ENCODE measurements at places on chromosomes 7 and 10.

DNA sequence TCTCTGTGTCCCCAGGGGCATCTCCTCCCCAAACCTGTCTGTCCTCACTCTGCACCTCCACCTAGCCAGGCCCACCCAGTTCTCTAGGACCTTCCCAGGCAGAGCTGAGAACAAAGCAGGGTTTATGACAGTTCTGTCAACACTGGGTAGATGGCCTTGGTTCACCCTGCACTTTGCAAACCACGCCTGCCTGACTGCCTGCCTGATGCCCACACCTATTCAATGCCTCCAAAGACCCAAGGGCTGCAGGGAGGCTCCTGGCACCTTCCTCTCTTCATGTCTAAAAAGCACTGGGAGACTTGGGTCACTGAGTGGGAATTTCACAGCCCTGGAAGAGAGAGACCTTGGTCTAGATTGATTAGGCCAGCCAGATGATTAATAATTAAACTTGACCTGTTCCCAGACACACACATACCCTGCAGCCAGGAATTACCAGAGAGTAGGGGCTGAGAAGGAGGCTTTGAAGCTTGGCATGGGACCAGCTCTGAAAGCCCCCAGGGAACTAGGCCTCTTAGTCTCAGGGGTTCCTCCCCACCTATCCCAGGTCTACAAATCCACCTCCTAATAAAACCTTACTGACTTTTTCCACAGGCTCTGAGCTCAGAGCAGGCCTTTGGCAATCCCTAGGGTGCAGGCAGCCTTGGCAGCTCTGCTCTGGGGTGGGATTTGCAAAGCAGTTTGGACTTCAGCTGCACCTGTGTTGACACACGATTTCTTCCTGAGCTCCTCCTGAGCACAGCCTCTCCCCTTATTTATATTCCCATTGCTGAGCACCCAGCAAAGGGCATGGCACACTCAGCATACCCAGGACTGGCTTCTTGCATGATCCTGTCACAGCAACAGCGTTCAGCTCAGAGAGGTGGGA is 25.7 kb upstream of the PDCD4 start:
- no peak for DNase-seq

GRCh38 chr10:77669892-77670291 is 32.3 kb upstream of the KCNMA1 start:
- no peak for DNase-seq

GRCh38 chr7:41976411-41976810 is 260.6 kb downstream of the GLI3 start:
- no peak for DNase-seq

DNA sequence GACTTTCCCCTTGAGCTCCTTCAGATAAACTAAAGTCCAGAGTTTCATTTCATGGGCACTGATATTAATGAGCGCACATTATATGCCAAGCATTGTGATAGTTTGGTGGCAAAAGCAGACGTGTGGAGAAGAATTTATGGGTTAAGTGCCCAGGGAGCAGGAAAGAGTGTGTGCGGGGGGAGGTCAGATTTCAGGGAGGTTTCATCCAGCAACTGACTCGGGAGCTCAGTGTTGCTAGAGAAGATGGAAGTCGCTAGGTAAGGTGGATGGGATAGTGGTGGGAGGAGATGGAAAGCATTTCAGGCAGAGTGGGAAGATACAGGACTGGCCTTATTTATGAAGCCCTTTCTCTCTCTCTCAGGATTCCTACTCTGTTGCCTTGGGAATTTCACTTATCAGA is 223.0 kb downstream of the SNX10 start:
- no peak for DNase-seq

- peak; percentile 62 for DNase-seq
These were observed 142.6 kb downstream of the SND1 start for GRCh38 chr7:127794551-127794950.

DNA sequence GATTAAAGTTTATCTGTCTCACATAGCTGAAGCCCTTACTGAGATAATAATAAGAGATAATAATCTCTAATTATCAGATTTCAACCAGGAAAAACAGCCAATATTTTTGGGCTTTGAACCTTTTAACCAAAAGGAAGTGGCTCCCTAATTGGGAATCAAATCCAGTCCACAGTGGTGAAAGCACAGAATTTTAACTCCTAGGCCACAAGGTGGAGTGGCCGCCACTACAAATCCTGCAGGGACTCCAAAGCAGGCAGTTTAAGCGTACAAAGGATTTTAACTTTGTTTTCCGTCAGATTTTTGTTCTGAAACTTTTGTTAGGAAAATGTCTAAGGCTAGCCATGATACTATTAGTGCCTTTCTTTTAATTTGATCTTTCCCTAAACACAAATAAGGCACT is 99.6 kb upstream of the CCNY start:
- DNase-seq: peak; percentile 35

GRCh38 chr10:79393221-79393923 is 46.1 kb downstream of the PPIF start:
- no peak for DNase-seq

DNA sequence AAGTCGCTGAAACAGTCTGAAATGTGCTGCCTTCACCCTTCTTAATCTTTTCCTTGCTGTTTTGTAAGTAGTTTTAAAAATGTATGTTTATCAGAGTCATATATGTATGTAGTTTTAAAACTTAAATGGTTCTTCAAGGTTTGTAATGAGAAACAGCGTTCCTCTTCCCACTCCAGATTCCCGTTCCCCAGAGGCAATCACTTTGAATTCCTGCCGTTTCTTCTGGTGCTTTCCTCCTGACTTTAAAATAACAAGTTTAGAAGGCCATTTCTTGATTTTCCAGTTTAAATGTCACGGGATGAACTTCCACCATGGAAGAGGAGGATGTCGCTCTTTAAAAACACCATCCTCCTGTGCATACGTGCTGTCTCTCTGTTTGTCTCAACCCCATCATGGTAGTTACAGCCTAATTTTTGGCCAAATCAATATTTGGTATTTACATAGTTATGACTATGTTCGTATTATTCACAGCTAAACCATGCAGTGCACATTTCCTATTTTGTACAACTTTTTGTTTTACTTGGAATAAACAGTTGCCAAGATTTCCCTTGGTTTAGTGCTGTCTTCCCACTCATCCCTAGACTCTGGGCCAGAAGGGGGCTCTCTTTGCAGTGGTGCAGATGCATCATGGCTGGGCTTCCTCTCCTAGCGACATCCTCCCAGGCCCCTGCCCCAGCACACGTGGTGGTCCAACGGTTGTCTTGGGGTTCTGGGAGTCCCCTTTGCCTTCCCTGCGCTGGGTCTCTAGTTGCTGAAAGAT is 151.4 kb downstream of the PTPN20 start:
- no peak for DNase-seq

DNA sequence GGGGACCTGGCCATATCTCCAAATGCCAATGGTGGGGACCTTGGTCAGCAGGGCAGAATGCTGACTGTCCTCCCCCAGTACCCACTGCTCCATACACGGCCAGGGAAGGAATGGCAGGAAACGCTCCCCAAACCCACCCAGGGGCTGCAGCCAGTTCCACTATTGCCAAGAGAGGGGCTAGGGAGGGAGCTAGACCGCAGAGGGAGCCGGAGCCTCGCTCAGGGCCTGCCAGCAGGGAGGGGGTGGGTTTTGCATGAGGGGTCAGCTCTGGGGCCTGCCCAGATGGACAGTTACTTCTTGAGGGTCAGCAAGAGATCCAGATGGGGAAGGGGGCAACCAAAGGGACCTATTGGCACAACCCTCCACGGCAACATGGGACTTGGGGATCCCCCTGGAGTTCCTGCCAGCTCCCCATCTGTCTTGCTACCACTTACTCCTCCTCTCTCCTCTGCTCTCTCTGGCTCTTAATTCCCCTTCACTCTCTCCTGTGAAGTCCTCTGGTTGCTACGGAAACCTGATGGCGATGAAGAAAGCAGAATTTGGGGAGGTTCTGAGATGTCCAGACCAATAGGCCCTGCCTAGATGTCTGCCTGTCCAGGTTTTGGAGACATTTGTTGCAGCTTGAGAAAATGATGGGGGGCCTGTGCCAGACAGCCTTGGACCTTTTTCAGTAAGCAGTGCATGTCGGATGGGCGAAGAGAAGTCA is 12.6 kb downstream of the FGF8 start:
- DNase-seq: no peak

DNA sequence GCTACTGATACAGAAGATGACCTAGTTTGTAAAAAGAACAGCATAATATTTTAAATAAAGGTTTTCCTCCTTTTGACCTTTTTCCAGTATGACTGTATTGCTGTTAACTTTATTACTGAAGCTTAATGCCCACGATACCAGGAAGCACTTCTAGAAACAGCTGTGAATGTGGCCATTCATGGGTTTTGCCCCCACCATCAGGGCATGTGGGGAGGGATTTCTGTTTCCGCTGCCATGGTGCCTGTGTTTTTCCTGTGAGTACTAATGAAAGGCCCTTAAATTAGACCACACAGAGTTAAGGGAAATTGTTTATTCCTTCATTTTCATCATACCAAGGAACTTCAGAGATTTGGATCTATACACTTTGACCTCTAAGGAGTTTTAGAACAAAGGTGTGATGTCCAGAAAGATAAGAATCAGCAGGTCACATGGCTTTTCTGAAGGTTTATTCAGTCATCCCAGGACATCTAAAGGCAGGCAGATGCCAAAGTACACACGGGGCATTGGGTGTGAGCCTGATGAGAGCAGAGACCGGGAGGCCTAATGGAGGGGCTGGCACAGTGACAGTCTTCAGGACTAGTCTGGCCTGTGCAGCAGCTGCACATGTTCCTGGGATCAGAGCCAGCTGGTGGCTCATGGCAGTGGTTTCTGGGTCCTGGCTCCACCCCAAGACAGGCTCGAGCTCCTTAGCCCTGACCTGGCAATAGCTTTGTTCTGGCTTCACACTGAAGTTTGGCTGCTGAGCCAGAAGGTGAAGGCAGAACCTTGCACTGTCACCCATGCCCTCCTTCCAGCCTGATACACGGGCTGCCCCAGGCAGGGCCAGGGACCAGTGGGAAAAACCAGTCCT is 190.9 kb downstream of the REEP3 start:
- DNase-seq: peak; percentile 85

DNA sequence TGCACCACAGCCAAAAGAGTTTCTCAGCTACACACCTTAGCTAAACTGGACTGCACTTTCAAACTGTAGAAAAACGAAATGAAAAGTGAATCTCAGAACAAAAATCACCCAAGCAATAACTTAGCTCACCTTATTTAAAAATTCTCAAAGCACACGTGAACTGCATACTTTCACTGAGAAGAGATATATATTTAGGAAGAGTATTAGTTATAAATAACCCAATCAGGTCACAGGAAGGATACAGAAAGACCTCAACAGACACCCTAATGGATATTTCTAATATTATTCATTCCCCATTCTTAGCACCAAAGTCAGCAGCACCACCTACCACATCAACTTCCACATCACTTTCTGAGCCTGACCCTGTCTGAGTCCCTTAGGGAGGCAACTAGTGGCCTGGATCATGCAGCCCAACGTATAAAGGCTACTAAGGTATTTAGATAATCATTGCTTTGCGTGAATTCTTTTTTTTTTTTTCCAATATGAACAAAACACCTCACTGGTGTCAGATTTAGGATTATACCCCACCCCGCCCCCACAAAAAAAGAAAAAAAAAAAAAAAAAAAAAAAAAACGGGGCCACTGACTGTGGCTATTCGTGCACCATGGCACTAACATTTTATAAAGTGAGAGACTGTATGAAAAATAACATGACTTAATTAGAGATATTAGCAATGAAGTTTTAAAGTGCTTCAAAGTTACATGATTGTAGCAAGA is 2.6 kb downstream of the ABI1 start:
- no peak for DNase-seq

GRCh38 chr10:1159131-1160061 is 103.2 kb downstream of the WDR37 start:
- DNase-seq: no peak

- no peak for DNase-seq
These were observed 39.1 kb downstream of the SUFU start for GRCh38 chr10:102542800-102543418.

GRCh38 chr7:83267141-83267631 is 104.5 kb upstream of the PCLO start:
- peak; percentile 82 for DNase-seq

GRCh38 chr10:13788711-13789447 is 202.1 kb downstream of the PRPF18 start:
- DNase-seq: no peak

DNA sequence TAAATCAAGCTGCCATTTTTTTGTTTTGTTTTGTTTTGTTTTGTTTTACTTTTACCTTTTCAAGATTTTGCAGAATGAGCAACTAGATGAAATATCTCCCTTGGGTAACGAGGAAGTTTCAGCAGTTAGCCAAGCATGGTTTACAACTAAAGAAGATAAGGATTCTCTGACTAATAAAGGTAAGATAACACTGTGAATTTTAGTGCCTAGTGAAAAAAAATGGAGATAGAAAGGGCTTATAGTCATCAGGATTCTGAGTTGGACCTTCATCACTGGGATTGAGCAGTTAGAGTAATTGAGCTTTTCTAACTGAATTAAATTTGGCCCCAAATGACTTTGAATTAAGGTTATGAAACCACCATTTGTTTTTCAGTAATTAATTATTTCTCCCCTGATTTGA is 21.2 kb downstream of the DMTF1 start:
- DNase-seq: no peak

DNA sequence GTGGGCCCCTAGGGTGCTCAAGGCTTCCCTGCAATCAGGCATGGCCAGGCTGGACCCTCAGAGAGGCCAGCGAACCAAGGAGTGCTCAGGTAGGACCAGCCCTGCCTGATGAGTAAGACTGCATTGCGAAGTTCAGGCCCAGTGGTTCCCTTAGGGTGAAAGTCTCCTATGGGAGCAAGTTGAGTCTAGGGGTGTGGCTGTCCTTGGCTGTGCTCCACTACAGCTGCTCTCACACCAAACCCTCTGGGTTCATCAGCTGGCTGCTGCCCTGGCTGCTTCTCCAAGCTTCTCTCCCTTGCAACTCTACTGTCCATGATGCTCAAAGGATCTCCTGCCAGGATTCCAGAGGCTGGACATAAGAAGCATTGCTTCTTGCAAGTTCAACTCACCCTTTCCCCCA is 18.7 kb downstream of the FAM25A start:
- DNase-seq: no peak

DNA sequence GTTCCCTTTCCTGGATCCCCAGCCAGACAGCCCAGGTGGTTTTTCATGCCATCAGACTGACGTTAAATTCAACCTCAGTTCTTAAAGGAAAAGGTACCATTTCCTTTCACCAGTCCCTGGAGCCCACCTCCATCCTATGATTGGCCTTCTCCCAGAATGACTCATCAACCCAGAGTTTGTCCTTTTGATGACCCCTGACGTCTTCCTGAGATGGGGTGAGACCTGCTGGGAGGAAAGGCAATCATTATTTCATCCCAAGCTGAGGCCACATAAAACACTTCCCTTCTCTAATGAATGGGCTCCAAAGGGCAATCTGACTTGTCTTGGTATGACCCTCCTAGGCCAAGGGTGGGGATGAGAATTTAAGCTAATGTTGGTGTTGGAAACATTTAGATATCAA is 750.7 kb downstream of the SUGCT start:
- DNase-seq: no peak

- DNase-seq: no peak
These were observed 3.5 kb downstream of the SH2D4B start for GRCh38 chr10:80540981-80541750.

DNA sequence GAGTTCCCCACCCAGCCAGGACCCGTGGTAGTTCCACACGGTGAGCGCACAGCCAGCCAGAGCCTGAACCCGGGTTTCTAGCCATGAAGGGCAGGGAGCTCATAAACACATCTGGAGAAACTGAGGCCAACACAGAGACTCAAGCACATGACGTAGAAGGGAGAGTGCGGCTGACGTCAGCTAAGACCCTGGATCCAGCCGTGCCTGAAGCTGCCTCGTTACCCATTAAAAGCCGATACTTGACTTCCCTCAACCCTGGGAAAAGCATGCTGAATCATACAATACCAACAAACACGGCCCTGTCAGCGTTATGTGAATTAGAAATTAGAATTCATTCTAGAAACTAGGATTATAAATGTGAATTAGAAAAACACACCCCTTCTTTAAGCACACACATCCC is 65.2 kb upstream of the PDGFA start:
- no peak for DNase-seq
